ENCODE measurements at places on chromosomes 13 and 19. TPM values are rescaled to one million over a fixed set of nuclear protein-coding genes. Genes with fewer than 3 reads are reported as not detected.

- no peak for DNase-seq
These were observed 33.5 kb downstream of the FBN3 start for GRCh38 chr19:8115805-8116396.

- DNase-seq: no peak
These were observed 9.6 kb upstream of the PRR19 start for GRCh38 chr19:42292042-42292960.

DNA sequence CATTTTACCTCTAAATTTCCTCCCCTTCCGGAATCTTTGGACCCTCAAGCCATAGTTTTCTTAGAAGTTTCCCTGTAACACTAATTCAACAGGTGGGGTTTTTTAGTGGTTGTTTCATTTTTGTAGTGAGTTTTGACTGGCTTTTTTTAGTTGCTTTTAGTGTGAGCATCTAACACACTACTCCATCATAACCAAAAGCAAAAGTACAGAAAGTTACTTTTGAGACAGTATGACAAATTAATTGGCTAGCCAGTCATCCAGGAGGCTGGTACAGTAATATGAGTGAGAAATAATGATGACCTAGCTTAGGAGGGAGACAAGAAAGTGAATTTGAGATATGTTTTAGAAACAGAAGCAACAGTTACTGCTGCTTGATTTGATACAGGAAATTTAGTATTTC is 71.5 kb downstream of the DNAJC15 start:
- no peak for DNase-seq

- no peak for DNase-seq
These were observed 83.9 kb downstream of the ING1 start for GRCh38 chr13:110797230-110797877.

GRCh38 chr13:23876265-23876664 is 12.9 kb downstream of the MIPEP start:
- no peak for DNase-seq

DNA sequence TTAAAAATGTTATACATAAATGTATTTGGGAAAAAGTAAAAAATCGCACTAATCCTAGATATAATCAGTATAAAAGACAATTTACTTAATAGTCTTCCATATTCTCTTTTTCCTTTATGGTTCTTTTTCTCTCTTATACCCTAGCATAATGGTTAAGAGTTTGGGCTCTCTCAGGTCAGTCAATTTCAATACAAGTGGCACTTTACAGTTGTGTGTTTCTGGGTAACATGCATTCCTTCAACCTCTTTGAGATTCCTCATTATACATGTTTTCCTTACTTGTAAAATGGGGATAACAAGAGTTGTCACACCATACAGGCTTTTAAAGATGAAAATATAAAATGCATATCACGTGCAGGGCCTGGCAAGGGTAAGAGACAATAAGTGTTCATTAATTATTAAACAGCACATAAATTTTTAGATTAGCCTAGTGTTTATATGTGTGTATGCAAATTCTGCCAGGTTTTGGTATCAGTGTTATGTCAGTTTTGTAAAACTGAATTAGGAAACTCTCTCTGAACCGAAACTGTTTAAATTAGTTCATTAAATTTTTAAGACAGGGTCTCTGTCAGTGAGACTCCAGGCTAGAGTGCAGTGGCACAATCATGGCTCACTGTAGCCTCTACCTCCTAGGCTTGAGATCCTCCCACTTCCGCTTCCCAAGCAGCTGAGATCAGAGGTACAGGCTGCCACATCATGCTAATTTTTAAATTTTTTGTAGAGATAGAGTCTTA is 49.8 kb downstream of the ELF1 start:
- no peak for DNase-seq

The ZIC2 gene
- not detected for polyA plus RNA-seq

The GSX1 gene
- polyA plus RNA-seq: not detected

The FXYD1 gene
- polyA plus RNA-seq: 281 TPM

The IGFL3 gene
- polyA plus RNA-seq: not detected

All from hindlimb muscle (tissue), 1 donor.